ENCODE measurements at places on chromosomes 7 and 10. TPM values are rescaled to one million over a fixed set of nuclear protein-coding genes. Genes with fewer than 3 reads are reported as not detected.

DNA sequence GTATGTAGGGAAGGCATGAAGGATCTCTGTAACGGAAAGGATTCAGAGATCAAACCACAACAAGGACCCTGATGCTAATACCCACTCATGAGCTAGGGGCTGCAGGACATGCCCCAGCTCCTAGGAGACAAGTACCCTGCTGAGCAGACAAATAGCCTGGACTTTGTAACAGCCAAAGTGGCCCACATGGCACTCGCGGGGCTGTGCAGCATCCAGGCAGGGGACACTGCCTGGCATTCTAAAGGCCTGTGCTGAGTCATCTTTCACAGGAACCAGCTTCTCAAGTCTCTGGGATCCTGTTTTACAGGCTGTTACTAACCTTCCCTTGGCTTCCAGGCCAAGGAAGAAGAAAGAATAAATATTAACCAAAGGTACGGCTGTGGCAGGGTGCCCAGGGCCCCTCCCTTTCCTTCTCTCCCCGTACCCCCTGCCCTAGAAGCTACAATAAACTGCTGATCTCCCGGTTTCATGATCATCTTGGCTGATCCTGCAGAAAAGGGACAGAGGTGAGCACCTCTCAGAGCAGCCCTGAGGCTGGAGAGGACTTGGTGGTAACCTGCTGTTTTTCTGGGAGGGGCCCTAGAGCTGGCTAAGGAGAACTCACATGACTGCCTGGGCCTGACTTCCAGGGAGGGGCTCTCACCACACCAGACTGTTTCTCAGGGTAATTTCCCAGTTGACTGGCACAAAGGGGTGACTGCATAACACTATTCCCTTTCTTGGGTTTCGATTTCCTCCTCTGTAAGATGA is 4.2 kb upstream of the RPEL1 start:
- H3K27ac ChIP-seq = no peak overlapping the region
- H3K4me3 ChIP-seq = no peak overlapping the region
- no peaks in the 10 kb centered on the region for H3K36me3 ChIP-seq
- no peaks in the 10 kb centered on the region for H3K27me3 ChIP-seq
- H3K4me1 ChIP-seq = peaks cover 2% of the 10 kb centered on the region

DNA sequence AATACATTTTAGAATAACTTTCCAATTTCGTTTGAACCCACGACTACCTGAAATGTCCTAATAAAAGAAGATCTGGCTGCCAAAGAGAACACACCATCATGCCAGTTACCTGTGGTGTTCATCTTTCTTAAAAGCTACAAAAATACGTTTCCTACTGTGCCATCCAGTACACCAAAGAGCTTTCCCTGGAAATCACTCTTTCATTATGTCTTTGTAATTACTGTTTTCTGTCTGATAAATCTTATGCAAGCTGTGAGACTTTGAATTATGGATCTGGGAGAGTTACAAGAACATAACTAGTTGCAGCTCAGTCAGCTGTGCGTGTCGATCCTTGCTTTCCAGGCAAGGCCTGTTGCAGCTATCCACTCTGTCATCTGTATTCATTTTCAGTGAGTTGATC is 12.5 kb upstream of the POM121L12 start:
- no peak for DNase-seq
- H3K27ac ChIP-seq = no peak overlapping the region
- H3K36me3 ChIP-seq = no peaks in the 10 kb centered on the region
- no peaks in the 10 kb centered on the region for H3K27me3 ChIP-seq
- H3K4me1 ChIP-seq = no peaks in the 10 kb centered on the region

EIF4H gene
- 292 TPM for polyA plus RNA-seq

DNA sequence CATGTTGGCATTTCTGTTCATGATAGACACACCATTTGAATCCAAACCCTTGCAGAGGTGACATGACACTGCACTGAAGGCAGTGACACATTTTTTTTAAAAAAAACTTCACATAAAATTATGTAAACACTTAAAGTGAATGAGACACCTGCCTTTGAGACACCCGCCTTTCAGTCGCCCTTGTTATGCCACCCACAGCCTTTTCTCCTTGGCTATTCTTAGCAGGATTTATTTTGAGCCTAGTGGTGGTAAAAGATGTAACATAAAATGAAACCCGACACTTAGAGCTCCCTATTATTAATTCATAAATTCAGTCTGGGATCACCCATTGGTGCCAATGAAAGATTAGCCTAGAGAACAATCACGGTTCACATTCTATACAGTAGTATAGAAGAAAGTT is 161.3 kb downstream of the DYNC1I1 start:
- H3K4me1 ChIP-seq = no peaks in the 10 kb centered on the region
- H3K36me3 ChIP-seq = no peaks in the 10 kb centered on the region
- H3K27me3 ChIP-seq = no peaks in the 10 kb centered on the region
- no peak for DNase-seq
- H3K27ac ChIP-seq = no peak overlapping the region
- H3K4me3 ChIP-seq = no peak overlapping the region

DNA sequence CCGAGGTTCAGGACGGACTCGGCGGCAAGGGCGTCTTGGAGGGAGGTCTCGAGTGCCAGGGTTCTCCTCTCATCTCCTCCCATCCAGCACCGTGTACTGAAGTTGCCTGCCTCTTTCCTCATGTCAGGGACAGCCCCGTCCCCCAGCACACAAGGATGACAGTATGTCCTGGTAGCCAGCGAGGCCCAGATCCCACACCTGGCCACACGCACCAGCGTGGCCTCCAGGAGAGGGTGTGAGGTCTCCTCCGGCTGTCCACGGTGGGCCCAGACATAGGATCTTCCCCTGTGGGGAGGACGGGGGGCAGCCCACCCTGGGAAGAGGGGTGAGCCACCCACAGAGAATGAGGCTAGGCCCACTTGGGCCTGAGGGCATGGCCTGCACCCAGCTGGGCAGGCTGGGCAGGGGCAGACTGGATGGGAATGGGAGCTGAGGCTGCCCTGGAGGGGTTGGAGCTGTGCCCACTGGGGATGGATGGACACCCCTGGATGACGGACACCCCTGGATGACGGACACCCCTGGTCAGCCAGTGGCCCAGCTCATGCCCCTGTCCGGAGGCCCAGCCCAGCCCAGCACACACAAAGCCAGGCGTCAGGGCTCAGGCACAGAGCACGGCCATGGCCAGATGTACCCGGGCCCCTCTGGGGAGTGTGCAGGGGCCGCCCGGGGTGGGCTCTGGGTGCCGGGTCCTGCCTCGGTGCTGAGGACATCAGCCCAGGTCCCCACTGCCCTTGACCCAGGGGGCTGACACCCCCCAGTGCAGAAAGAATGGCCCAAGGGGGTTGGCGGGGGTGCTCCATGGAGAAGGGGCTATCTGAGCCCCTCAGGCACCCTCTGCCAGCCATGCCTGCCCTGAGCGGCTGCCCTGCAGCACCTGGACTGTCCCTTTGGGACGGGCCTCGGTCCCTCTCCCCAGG is 30.9 kb upstream of the CFAP46 start:
- no peaks in the 10 kb centered on the region for H3K36me3 ChIP-seq
- no peaks in the 10 kb centered on the region for H3K4me1 ChIP-seq
- H3K27me3 ChIP-seq = peaks cover 5% of the 10 kb centered on the region

DNA sequence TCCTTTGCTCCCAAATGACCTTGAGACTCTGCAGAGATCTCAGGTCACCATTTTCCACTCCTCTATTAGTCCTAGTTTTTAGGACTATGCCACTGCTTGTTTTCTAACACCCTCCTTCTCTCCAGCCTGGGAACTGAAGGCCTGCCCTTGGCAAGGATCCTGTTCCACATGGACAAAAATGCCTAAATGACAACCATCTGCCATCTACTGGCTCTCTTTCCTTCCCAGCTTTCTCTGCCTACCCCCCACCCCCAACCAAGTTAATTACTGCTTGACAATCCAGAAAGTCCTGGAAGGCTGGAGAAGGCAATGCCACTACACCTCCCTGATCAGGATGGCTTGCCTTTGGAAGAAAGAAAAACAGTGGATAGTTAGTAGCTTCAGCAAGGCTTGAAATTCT is 44.8 kb upstream of the SP8 start:
- H3K4me1 ChIP-seq = no peaks in the 10 kb centered on the region
- H3K27me3 ChIP-seq = no peaks in the 10 kb centered on the region
- no peak overlapping the region for H3K4me3 ChIP-seq

TMEM184A gene
- 0.05 TPM for polyA plus RNA-seq

DNA sequence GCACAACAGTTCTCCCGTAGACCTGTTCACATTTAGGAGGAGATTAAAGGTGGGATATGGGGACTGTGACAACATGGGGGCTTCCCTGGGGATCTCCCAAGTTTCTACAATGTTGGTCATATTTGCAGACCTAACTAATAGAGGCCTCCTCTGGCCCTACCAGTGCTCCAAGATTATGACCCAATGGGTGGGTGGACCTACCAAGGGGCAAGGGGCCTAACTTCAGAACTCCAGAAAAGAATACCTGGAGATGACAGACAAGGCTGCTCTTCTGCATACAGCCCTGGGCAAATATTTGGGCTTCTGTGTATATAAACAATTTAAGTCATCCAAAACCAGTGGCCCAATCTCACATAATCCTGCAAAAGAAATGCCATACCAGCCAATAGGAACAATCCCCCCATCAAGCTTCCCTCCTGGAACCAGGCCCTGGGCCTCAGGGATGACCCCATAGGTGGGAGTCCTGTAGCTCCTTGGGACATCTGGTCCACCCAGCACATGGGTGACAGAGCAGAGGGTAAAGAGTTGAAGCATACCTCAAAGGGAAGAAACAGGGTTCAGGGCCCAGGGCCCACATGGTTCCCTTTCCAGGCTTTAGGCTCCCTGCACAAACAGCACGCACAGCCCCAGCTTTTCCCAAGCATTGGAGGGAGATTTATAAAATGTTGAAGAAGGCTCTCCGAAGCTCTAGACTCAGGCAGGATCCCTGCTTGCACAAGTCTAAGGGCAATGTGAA is 86.1 kb upstream of the CHST15 start:
- no peaks in the 10 kb centered on the region for H3K4me1 ChIP-seq
- H3K27ac ChIP-seq = no peak overlapping the region
- no peak overlapping the region for H3K4me3 ChIP-seq
- no peaks in the 10 kb centered on the region for H3K27me3 ChIP-seq
- no peak for DNase-seq

CALHM2 gene
- 37.2 TPM for polyA plus RNA-seq
